ENCODE measurements at places on chromosomes 3 and 15.

DNA sequence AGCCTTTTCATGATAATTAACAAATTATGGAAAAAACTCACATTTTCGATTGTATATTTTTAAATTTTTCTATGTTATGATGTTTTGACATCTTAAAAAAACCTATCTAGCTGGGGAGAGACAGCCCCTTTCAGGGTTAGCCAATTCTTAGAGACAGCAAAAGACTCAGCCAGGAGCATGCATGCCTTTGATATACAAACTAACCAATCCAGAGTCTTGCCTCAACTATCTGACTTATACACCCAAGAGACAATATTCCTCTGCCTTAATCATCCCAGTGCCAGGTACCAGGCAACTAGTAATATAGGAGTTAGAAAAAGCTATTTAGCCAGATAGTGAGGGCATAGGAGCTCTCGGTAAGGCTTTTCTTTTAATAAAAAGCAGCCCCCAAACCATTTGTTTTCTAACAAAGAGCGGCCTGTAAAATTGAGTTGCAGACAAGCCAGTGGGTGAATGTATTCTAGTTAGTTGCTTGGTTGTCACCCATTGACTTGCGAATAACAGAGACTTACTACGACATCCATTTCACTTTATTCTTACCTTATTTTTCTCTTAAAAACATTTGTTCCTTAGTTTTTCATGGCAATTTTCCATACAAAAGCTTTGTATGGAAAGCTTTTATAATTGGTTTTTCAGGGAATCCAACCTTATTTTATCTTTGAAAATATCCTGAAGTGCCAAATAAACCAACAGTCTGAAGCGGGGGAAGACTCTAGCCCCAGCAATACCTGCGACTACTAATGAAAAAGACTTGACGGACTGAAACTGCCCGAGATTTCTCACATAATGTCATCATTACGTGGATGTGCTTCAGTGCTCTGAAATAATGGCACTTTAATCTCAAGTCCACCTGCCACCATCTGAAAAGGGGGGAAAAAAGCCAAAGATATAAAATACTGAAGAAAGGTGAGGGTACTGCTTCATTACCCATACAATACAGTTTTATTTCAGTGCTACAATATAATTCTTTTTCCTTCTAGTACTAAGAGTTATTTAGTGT, 64.6 kb upstream of the ATP2C1 start:
- no peak for DNase-seq

- DNase-seq, result no peak
These were observed 130.7 kb downstream of the EBLN2 start for GRCh38 chr3:73192036-73192738.

GRCh38 chr3:162641907-162642306, 1145.3 kb downstream of the OTOL1 start:
- DNase-seq, result no peak

GRCh38 chr3:58151637-58152036, 59.1 kb downstream of the DNASE1L3 start:
- no peak for DNase-seq

Measured in activated T-helper 9 cell treated with anti-CD3 and anti-CD28 coated beads, Interleukin-2, amount 50 U/mL, for 16 hours (primary cell).